CD4-positive, CD25-positive, alpha-beta regulatory T cell (primary cell): ENCODE measurements at places on chromosomes 5 and 9. TPM values are rescaled to one million over a fixed set of nuclear protein-coding genes. Genes with fewer than 3 reads are reported as not detected.

The PCDHA12 gene
- not detected for total RNA-seq

The OMD gene
- total RNA-seq: not detected

The SHISAL2B gene
- not detected for total RNA-seq

The ITGA2 gene
- 0.42 TPM for total RNA-seq

The PTGR1 gene
- not detected for total RNA-seq

The IL3 gene
- total RNA-seq: not detected

GRCh38 chr5:15598294-15598902 is 98.4 kb downstream of the FBXL7 start:
- H3K36me3 ChIP-seq: no peaks in the 10 kb centered on the region
- DNase-seq: no peak
- H3K4me1 ChIP-seq: no peaks in the 10 kb centered on the region

DNA sequence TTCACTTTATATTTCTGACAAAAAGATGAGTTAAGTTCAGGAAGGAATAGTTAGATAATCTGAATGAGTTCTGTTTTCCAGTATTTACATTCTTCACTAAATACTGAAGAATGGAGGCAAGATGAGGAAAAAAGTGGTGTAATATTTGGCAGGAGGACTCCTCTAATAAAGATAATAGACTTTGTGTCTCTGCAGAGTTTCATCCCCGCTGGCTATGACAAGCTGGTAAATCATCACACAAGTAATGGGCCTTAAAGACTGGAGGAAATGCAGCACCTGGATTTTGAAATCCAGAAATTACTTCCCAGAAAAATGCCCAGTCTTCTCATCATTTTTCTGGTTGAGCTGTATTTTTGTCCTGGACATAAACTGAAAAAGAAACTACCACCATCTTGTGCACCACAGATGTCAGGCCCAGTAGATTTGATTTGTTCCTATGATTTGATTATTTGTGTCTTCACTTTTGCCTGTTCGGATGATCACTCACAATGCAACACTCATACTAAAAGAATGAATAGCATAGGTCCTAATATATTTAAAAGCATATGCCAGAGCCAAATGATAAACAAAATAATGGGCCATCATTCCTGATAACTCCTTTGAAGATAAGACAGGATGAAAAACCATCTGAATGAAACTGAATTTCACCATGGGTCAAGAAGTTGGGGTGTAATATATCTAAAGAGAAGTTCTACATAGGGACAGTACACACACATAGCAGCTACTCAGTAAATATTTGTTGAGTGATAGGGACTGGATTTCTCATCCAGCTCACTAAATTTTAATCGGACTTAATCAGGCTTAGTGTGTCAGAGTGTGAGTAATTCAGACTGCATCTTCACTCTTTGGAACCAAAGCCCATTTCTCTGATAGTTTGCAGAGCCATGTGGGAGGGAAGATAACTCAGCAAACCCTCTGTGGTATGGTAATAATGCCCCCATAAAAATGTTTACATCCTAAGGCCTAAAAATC is 200.5 kb downstream of the HINT1 start:
- no peak for DNase-seq
- no peaks in the 10 kb centered on the region for H3K36me3 ChIP-seq
- H3K27ac ChIP-seq: no peak overlapping the region
- no peak overlapping the region for H3K4me3 ChIP-seq

DNA sequence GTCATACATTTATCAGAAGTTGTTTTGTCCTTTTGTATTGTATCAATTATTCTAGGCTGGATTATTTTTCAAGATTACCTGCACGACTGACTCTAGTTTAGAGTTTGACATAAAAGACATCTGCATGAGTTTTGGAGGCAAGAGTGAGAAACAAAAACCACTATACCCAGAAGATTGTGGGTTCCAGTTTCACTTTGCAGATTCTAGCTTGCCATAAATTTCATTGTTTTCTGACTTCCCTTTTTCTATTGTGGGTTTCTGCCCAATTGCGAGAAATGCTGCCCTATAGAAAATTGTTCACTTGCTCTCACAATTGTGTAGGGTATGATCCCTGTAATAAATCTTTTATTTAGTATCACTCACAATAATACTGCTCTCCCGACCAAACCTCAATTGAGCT is 1043.4 kb upstream of the CDH10 start:
- H3K4me1 ChIP-seq: no peaks in the 10 kb centered on the region
- no peaks in the 10 kb centered on the region for H3K27me3 ChIP-seq
- H3K36me3 ChIP-seq: no peaks in the 10 kb centered on the region
- H3K27ac ChIP-seq: no peak overlapping the region
- DNase-seq: no peak

DNA sequence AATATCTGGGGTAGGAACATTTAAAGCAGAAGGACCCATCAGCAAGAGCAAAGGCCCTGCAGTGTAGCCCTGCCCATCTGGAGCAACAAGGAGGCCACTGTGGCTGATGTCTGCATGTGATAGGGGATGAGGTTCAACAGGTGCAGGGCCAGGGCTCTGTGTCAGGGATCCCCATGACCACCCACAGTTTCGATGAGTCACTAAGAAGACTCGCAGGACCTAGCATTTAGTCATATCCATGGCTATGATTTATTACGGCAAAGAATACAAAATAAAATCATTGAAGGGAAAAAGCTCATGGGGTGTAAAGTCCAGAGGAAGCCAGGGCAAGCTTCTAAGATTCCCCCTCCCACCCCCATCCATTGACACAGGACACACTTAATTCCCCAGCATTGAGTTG is 188.6 kb downstream of the ADGRV1 start:
- H3K4me1 ChIP-seq: no peaks in the 10 kb centered on the region
- no peak for DNase-seq
- peaks cover 4% of the 10 kb centered on the region for H3K27me3 ChIP-seq
- H3K27ac ChIP-seq: no peak overlapping the region
